ENCODE measurements at places on chromosomes 2 and 18. TPM values are rescaled to one million over a fixed set of nuclear protein-coding genes. Genes with fewer than 3 reads are reported as not detected.

LRRC30 gene
- polyA plus RNA-seq, result not detected

GKN1 gene
- not detected for polyA plus RNA-seq

VWC2L gene
- polyA plus RNA-seq, result 0.06 TPM

TXNDC2 gene
- polyA plus RNA-seq, result not detected

UBE2F gene
- 39.7 TPM for polyA plus RNA-seq

KYNU gene
- polyA plus RNA-seq, result 0.64 TPM

ALPI gene
- polyA plus RNA-seq, result not detected

CHN1 gene
- 155 TPM for polyA plus RNA-seq

PDCD1 gene
- polyA plus RNA-seq, result 0.46 TPM

LOXL3 gene
- polyA plus RNA-seq, result 9.9 TPM

MFSD2B gene
- polyA plus RNA-seq, result 5.5 TPM

MGAT4A gene
- 20.3 TPM for polyA plus RNA-seq

- DNase-seq, result no peak
Measured at GRCh38 chr2:44358503-44358902, 2.8 kb downstream of the PREPL start.

DNA sequence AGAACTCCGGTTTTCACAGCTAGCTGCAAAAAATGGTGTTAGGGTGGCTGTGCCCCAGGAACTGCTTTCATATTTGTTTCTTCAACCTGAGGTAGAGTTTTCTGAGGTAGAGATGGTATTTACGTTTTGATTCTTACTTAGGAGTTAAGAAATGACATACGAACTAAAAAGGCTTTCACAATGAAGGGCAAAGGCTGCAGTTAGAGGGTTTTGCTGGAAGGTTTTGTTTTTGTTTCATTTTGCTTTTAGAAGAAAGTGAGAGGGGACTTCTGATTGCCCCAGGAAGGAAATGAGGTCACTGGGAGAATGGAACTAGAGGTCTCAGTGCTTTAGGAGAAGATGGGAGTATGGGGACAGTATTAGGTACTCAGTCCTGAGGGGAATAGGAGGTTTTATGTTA, 15.5 kb downstream of the CDCA7 start:
- DNase-seq, result no peak

DNA sequence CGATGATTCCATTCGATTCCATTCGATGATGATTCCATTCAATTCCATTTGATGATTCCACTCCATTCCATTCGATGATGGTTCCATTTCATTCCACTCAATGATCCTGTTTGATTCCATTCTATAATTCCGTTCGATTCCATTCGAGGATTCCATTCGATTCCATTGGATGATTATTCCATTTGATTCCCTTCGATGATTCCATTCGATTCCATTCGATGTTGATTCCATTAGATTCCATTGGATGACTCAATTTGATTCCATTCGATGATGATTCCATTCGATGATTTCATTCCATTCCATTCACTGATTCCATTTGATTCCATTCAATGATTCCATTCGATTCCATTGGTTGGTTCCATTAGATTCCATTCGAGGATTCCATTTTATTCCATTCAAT, 1084.4 kb downstream of the RPIA start:
- DNase-seq, result no peak

- DNase-seq, result no peak
Measured at GRCh38 chr2:191056228-191056627, 42.3 kb upstream of the STAT1 start.

DNA sequence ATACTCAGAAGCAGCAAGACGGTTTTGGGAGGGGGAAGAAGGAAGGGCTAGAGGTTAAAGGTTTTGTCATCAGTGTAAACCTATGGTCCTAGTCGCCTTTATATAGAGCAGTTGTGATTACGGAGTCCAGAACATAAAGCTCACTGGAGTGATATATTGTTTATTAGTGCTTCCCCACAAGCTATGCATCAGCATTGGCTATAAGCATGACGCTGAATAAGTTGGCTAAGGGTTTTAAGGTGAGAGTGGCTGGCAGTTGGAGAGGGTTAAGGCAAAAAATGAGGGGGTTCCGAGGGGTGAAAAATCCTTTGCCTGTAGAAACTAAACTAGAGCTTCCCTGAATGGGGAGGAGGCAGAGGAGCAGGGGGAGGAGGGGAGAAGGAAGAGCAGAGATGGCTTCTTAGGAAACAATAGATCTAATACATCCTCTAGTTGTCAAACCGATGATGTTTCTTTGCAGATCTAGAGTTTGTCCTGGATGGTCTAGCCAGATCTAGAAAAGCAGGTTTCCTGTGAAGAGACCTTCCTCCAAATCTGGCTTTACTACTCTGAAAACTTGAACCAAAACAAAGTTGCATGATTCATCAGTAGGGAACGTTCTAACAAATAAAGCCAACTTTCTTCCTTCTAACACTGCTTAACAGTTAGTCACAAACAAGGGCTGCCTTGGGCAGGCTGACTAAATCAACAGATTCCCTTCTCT, 2.5 kb downstream of the KLF7 start:
- DNase-seq, result no peak

DNA sequence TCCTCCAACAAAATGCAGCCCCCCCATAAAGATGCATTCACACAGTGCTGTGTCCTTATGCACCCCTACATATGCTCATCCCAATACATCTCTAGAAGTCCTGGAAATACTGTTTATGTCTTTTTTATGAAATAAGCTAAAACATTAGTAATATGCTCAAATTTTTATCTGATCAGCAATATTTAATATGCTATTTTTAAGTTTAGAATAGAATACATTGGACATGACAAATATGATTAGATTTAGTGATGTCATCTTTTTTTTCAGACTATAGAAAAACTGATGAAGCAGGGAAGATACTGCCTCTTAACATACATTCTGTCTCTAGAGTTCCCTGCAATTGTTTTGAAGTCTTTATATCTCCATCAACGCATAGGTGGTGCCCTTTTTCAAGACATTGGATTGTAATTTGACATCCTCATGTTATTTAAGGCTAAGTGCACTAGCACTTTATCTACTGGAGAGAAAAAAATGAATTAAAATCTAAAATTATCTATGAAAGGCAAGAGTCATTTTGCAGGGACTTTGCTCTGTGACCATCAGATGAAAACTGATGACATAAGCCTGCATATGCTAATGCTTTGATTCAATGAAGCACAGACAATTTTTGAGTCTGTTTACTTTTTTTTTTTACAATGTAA, 395.3 kb downstream of the LPIN1 start:
- DNase-seq, result no peak

GRCh38 chr2:15009681-15010080, 377.2 kb downstream of the LRATD1 start:
- DNase-seq, result no peak

DNA sequence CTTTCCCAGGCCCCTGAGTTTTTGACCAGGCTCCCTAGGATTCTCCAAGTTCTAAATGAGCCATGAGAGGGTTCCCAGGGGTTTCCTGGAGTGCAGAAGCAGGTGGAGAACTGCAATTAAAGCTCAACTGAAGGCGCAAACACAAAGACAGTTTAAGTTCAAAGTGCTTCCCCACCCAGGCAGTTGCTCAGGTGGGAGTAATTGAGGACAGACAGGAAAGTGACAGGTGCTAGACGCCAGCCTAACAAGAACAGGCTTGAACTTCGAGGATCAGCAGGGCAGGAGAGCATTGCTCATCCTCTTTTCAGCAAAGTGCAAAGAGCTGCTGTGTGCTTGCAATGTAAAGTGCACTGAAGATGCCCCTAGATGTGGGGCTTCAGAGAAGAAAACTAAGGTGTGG, 77.2 kb upstream of the ST8SIA3 start:
- no peak for DNase-seq

DNA sequence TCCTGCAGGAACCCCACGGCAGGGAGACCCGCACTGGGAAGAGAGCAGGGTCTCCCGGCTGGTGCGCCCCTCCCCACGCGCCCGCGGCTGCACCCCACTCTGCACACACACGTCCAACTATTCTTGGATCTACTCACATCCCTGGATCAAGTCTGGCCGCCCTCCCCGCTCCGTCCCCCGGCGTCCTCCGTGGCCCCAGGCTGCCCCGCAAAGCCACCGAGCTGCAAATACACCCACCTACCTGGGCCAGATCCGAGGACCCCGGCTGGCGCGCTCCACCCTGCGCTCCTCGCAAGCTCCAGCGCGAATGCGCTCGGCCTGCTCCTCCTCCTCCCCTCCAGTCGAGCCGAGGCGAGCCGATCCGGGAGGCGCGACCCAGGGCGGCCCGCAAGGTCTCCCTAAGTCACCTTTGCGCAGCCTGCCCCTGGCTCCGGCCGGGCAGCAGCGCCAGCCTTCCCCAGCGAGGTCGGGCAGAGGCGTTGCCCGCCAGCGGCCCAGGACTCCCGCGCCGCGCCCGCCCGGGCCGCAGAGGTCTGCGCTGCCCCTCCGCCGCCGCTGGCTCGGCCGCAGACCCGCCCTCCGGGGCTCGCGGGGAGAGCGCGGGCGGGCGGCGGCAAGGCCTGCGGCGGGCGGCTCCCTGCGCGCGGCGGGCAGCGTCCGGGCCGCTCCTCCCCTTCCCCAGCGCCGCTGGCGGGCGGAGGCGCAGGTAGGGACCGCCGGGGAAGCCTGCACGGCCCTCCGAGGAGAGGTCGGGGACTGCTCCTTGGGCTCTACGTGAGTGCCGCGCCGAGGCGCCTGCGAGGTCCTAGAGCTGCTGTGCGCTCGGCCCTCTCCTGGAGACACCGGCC, 126.0 kb downstream of the OSBPL1A start:
- DNase-seq, result peak; percentile 78

GRCh38 chr2:237298151-237299118, 115.5 kb downstream of the COL6A3 start:
- no peak for DNase-seq

- peak; percentile 14 for DNase-seq
Measured at GRCh38 chr2:233912691-233913423, 4.3 kb upstream of the TRPM8 start.

- DNase-seq, result no peak
Measured at GRCh38 chr2:100905132-100905805, 85.3 kb downstream of the NPAS2 start.

DNA sequence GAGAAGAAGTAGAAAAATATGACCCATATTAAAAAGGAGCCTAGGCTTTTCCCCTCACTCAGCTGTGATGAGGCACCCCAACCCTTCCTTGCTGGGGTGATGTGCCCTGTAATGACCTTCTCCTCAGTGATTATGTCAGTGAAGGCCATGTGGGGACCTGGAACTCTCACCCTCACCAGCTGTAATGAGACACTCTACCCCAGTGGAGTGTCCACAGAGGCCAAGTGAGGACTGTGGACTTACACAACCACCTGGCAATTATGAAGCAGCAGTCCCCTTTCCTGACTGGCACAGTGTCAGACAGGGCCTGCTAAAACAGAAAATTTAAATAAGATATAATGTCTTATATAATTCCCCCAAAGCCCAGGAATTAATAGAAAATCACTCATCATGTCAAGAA, 54.2 kb downstream of the SEMA4F start:
- no peak for DNase-seq

DNA sequence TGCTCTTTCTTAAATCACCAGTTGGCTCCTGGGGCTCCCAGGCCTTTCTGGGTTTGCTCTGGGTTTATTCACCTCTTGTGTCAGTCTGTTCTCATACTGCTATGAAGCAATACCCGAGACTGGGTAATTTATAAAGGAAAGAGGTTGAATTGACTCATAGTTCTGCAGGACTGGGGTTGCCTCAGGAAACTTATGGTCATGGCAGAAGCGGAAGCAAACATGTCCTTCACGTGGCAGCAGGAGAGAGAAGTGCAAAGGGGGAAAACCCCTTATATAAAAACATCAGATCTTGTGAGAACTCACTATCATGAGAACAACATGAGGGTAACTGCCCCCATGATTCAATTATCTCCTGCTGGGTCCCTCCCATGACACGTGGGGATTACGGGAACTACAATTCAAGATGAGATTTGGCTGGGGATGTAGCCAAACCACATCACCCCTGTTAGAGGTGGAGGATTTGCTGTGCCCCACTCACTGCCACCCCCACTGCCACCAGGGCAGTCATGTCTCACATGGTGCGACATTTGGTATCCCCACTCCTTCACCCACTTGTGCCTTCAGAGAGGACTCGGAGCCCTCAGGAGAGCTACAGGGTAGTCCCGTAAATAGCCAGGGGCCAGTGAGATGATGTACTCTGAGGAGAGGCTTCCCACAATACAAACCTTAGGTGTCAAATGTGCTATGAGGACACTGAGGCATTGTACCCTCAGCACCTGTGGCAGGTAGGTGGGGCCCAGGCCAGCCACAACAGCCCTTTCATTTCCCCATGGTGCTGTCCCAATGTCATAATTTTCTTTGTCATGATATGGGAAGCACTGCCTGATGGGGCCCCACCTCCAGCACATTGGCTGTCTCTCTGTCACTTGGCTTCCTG, 35.7 kb downstream of the CDC42EP3 start:
- no peak for DNase-seq

GRCh38 chr18:32742579-32742978, 30.2 kb downstream of the KLHL14 start:
- no peak for DNase-seq

DNA sequence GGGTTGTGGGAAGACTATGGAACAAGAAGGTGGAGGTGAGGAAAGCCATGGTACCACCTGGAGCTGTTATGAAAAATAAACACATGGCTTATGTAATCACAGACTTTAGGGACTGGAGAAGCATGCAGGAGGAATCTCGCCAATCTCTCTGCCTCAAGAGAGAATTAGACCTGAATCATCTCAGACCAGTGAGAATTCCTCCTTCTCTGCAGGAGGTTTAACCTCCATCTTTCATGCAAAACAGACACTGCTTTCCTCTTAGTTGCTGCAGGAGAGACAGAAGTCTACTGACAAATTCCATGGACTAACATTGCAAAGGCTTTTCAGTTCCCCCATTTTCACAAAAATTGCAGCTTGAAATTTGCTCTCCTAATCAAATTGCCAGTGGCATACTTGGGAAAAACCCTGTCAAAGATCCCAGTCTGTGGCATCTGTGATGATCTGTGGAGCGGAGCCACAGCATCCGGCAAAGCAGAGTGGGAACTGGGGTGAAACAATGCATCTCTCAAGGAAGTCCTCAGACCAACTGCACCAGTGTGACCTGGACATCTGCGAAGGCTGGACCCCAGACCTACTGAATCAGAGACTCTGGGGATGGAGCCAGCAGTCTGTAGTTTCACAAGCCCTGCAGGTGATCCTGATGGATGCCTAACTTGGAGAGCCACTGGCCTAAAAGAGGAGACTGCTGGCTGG, 28.6 kb upstream of the NCKAP5 start:
- no peak for DNase-seq

- no peak for DNase-seq
Measured at GRCh38 chr2:79622508-79622907, 109.7 kb downstream of the CTNNA2 start.

- no peak for DNase-seq
Measured at GRCh38 chr2:232860593-232861241, 9.3 kb upstream of the SNORC start.

- DNase-seq, result no peak
Measured at GRCh38 chr18:34258176-34258575, 33.5 kb upstream of the NOL4 start.

DNA sequence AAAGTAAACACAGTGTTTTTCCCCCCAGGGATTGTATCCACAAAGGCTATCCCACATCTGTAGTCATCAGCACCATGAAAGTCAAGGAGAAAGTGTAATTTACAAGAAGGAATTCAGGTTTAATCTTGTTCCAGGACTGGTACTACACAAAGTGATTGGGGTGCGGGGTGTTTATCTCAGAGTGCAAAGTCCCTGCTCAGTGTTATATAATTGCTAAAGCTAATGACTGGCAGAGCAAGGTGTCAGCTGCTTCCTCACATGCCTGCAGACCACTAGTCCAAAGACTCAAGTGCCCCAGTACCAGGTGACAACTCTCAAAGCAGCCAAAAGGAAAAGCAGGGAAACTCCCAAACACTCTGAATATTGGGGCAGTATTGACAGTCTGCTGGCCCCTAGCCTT, 40.4 kb upstream of the PDCL3 start:
- no peak for DNase-seq

Measured in right lung (tissue), 10 donors.